Chondrocyte (in vitro differentiated cells): ENCODE measurements at places on chromosomes 2 and 18.
A peak's percentile ranks its signal among the peaks of the same experiment; 100 is the strongest.

- no peak for DNase-seq
Observed at GRCh38 chr2:37315364-37315763, 9.3 kb downstream of the PRKD3 start.

DNA sequence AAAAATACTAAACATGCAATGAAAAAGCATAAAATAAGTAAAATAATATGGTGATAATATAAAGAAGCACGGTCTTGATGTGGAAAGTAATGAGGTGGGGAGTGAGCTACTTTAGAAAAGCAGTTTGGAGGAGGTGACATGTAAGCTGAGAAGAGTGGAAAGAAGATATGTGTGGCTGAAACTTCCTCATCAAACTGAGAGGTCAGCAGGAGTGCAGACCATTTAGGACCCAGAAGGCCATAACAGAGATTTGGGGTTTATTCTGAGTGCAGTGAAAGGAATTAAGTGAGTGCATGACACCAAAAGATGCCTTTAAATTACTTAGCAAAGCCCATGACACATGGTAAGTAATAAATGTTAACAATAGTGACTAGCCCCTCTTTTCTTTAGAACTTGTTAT is 24.4 kb upstream of the TMEM182 start:
- no peak for DNase-seq

- DNase-seq, result no peak
Observed at GRCh38 chr2:151614606-151615306, 119.5 kb downstream of the NEB start.

DNA sequence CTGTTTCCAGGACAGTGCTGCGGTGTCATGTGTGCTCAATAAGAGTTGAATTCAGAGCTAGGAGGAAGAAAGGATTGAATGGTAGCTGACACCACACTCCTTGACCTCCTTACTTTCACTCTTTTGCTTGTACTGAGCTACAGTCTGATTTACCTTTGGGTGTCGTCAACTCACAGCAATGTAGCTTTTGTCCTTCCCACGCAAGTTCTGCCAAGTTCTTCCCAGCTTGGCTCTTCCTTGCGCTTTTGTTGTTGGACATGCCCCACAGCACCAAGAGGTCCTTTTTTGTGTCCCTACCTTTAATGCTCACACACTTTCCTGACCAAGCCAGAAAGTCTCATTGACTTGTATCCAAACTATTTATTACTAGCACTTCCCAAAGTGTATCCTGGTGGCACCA is 38.3 kb upstream of the ITGB6 start:
- no peak for DNase-seq

DNA sequence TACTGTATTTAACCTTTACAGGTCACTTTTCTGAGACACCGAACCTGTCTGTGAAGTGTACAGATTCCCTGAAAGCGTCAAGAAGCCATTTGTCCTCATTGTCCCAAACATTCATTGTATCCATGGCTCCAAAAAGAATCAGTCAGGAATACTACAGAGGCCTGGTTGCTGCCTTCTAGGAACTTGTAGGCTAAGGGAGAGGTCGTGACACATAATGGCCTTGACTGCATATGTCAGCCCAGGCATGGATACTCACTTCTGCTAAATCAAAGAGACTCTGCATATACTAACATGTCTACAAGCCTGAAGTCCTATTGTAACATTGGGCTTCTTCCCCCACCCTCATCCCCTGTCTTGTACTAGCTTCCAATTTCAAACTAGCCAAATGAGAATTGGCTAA is 40.2 kb downstream of the ONECUT2 start:
- DNase-seq, result no peak

DNA sequence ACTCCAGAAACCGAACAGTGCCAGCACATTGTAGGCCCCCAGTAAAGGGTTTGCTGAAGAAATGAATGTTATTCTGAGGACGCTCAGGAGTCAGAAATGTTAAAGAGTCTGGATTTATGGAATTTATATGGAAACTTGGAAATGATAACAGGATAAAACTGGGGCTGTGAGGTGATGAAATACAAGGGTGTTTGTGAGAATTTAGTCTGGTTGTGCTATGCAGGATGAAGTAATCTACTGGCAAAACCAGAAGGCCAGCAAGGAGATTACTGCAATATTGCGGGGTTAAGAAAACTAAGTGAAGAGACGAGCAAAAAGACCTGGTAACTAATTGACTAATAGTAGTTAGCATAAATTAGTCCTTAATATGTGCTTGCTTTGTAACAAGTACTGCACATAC is 467.8 kb downstream of the ZEB2 start:
- DNase-seq, result no peak

GRCh38 chr2:144553379-144553778 is 33.5 kb upstream of the ZEB2 start:
- DNase-seq, result no peak

GRCh38 chr18:78972385-78972918 is 7.2 kb upstream of the SALL3 start:
- peak; percentile 87 for DNase-seq

DNA sequence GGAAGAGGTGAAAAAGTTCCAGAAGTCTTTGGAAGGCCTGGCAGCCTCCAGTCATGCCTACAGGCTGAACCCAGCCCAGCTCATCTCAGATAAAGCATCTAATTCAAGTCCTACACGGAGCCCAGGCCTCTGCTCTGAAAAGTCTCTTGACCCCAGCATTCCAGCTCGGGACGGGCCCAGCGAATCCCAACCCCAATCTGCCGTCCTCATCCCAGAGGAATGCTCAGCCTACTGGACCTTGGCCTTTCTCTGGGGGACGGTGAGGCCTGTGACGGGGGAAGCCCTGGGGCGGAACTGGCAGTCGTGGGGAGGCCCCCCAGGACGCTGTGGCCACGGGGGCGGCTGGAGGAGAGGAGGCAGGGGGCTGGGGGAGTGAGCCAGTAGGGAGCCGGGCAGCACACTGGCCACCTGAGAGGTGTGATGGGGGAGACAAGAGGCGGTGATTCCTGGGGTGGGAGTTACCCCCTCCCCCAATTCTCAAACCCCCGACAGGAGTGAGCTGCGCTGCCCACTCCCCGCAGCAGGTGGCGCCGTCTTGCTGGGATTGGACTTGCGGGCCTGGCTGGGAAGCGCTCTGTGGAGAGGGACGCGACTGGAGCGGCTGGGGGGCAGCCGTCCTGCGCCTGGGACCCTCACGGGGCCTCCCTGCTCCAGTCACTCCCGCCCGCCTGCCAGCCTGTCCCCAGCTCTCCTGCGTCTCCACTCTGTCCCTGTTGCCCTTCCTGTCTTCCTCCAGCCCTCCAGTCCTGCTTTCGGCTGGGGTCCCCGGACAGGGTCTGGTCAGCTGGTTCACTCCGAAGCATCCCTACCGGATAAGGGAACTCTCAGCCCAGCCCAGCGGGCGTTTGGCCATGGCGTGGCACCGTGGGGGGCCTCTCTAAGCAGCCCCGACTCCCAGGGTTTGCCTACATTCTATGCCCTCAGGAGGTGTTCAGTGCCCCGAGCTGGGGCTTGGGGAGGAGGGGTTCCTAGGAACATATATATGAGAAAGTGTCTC is 182.6 kb upstream of the HAAO start:
- DNase-seq, result peak; percentile 86

GRCh38 chr2:18684206-18685038 is 95.1 kb upstream of the NT5C1B start:
- no peak for DNase-seq

GRCh38 chr2:99430614-99431291 is 59.1 kb downstream of the REV1 start:
- DNase-seq, result no peak
